ENCODE measurements at places on chromosomes 6 and 20.

DNA sequence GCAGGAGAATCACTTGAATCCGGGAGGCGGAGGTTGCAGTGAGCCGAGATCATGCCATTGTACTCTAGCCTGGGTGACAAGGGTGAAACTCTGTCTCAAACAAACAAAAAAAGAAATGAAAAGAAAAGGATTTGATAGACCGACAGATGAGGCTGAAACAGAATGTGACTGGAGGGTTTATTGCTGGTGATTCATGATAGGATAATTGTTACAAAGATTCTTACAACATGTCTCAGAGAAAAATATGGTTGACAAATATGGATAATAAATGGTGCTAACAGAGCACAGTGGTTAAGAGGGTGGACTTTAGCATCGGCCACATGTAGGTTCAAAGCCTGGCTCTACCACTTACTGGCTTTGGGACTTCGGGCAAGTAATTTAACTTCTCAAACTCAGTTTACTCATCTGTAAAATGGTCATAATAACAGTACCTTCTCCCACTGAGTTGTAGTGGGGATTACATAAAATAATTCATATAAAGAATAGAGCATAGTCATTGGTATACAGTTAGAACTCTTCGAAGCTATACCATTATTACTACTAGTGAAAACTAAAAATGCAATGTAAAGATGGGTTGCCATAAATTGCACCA lies 131.9 kb downstream of the MAP3K7 start:
- no peak for DNase-seq

- no peak for DNase-seq
Observed at GRCh38 chr6:142824426-142824825, 120.5 kb downstream of the HIVEP2 start.

- no peak for DNase-seq
Observed at GRCh38 chr6:165749163-165749562, 86.1 kb upstream of the PDE10A start.

- no peak for DNase-seq
Observed at GRCh38 chr6:24861934-24862333, 63.2 kb upstream of the ARMH2 start.

- DNase-seq: no peak
Observed at GRCh38 chr20:4008877-4009276, 6.5 kb downstream of the RNF24 start.

DNA sequence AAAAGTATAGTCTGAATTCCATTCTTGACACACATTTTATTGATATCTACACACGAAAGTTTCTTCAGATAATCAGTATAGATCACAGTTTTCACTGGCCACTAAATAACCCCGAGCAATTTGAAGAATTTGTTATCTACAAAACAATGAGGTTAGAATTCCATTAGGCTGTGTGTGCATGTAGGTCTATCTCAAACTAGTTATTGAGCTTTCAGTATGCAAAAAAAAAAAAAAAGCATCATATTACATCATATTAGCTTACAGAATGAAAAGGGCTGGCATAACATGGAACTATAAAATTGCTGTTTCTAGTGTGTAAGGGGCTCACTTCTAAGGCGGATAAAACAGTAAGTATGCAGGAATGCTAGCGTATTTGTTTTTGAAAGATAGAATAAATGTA lies 59.5 kb upstream of the ADGRG6 start:
- DNase-seq: no peak

DNA sequence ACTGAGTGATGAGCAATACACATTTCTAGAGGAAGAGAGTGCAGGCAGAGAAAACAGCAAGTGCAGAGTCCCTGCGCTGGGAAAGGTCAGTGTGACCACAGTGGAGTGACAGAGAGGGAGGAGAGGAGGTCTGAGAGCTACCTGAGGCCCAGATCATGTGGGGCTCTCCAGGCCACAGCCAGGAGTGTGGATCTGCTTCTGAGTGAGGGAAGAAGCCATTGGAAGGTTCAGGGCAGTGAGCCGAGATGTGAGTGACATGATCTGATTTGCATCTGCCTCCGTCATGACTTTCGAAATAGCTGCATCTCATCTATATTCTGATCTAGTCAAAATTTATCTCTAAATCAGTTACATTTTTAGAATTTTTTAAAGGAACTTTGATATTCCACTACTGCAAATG lies 367.1 kb downstream of the PREX1 start:
- DNase-seq: no peak

DNA sequence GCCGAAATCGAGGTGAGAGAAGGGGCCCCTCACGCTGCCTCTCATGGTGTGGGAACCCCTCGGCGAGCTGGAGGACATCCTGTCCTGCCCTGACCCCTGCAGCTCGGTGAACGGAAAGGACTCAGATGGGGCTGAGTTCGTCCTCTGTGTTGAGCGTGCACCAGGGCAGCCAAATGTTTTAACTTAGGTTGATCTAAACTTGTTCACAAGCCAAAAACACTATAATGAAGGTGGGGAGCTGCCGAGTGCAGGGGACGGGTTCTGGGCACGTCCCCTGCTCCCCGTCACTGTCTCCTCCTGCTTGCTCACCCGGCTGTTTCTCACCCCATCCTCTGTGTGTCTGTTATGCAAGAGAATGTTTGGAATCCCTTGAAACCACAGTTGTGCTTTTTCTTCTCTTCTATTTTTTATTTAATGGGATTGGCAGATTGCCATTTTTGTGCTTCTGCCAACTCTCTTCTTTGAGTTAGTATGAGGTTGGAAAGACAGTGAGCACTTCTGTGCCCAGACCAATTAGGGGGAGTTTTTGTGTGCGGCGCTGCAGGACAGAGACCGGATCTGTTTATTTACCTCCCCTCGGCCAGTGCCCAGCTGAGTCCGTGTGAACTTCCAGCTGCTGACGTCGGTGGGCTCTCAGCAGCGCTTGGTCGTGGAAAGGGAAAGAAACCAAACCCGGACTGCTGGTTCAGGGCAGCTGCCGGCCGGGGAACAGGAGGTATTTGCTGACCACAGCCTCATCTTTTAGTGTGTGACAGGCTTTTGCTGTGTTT lies 158.1 kb downstream of the DTNBP1 start:
- DNase-seq: no peak

DNA sequence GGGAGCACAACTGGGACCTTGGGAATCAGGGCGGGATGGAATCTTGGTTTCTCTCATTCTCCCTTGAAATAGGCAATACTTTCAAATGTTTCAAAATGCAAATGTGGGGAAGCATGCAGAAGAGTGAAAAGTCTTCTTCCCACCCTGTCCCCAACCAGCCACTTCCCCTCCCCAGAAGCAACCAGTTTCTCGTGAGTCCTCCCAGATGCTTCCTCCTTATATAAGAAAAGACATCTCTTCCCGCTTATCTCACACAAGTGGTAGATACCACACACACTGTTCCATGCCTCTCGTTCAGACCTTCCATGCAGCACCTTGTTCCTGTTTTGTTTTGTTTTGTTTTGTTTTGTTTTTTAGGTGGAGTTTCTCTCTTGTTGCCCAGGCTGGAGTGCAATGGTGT lies 25.1 kb downstream of the HCK start:
- no peak for DNase-seq

DNA sequence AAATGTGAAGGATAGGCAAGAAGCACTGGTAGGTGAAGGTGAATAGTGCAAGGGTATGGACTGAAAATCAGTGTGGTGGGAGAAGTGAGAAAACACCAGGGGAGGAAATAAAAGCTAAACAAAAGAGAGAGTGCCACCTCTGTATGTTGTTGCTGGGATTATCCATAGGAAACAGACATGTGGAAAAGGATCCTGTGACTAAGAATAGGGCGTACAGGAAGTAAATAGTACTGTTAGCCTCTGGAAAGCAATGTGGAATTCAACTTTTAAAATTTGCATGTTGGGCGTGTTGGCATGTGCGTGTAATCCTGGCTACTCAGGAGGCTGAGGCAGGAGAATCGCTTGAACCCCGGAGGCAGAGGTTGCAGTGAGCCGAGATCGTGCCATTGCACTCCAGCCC lies 661.7 kb downstream of the KIF16B start:
- no peak for DNase-seq

GRCh38 chr6:127717384-127717783 lies 140.4 kb downstream of the C6orf58 start:
- DNase-seq: no peak

GRCh38 chr6:138815797-138816528 lies 20.1 kb downstream of the ECT2L start:
- DNase-seq: no peak

- DNase-seq: no peak
Observed at GRCh38 chr6:15751721-15752350, 89.0 kb upstream of the DTNBP1 start.

- DNase-seq: no peak
Observed at GRCh38 chr6:107714104-107714503, 110.0 kb downstream of the SCML4 start.

- no peak for DNase-seq
Observed at GRCh38 chr20:12053353-12053752, 135.7 kb downstream of the BTBD3 start.

- no peak for DNase-seq
Observed at GRCh38 chr6:17866876-17867444, 120.5 kb downstream of the KIF13A start.

GRCh38 chr6:76275746-76276145 lies 203.3 kb upstream of the IMPG1 start:
- DNase-seq: no peak

DNA sequence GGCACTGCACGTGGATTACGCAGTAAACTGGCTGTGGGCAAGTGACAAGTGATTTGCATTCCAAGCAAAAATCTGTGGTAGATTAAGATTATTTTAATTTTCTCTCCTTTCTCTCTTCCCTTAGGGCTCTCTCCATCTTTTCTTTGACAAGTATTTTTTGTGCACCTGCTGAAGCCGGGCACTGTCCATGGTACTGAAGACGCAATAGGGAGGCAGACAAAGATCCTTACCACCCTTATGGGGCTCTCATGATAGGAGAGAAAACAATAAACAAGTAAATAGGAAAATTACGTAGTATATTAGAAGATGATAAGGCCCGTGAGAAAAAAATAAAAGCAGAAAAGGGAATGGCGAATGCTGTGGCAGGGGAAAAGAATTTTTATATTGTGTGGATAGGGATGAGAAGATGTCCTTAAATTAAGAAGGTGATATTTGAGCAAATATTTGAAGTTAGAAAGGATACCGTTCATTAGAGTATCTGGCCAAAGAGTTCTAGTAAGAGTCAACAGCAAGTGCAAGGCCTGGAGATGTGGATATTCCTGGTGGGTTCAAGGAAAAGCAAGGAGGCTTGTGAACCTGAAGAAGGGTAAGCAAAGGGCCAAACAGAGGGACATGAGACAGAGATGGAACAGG lies 146.0 kb downstream of the LAMP5 start:
- no peak for DNase-seq

GRCh38 chr20:37475252-37475651 lies 45.8 kb upstream of the NNAT start:
- DNase-seq: no peak

GRCh38 chr6:26311385-26312095 lies 53.5 kb upstream of the BTN3A2 start:
- no peak for DNase-seq

DNA sequence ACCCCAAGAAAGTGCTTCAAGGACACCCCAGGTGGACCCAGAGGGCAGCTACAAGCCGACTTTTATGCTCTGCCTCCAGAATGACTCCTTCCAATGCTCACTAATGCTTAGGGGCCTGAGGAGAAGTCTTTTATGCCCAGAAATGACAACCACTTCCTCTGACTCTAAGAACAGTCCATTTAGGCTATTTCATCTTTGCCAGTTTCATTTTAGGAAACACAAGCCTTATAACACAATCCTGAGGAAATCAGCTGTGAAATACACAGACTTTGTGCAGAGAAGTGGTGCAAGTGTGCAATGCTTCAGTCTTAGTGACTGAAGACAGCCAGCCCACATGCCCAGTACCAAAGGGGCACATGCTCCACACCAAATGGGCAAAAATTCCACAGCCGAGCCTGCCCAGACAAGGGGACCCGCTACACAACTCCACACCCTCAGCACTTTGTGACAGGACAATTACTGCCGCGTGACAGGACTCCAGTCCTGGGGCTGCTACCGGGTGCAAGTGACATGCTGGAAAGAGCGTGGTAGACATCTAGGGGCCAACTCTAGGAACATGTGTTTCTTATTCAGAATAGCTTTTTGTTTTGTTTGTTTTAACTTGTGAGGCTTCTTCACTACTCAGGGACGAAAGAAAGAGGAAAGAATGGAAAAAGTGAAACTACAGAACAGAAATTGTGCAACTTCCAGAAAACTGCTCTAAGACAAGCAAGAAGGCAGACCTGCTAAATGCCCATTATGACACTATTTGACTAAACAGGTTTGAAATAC lies 28.2 kb upstream of the PLAGL1 start:
- no peak for DNase-seq

GRCh38 chr6:142868917-142869316 lies 76.1 kb downstream of the HIVEP2 start:
- DNase-seq: no peak
